ENCODE measurements at places on chromosomes 7 and 10.

- no peak for DNase-seq
Observed at GRCh38 chr7:127655720-127656119, 3.7 kb downstream of the SND1 start.

DNA sequence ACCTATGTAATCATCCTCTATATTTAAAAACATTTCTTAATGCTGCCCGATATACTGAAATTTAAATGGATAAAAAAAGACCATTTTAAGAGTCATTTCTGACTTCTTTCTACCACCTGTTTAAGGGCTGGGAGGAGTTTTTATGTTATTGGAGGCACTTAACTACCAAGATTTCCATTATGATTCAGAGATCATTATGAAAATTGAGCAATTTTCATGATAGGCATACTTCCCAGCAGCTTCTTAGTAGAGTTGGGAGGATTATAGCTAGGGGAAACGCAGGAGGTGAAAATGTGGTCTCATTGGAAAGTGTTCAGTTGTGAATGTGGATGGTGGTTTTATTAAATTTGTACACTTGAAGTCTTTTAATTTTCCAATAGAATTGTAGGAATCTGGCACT is 28.4 kb upstream of the FAM204A start:
- no peak for DNase-seq

DNA sequence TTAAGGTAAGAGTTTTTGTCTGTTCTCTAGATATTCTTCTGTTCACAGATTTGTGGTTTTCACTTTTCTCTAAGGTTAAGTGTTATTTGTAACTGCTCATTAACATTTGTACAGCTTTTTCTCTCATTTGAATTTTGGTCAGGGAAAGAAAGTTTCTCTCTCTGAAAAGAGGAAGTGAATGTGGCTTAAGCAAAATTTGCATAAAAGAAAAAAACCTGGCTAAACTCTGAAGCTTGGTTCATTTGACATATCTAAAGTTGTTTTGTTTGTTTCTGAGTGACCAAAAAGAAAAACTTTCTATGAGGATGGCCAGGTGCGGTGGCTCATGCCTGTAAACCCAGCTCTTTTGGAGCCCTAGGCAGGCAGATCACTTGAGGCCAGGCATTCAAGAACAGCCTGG is 22.0 kb upstream of the SLC26A4 start:
- DNase-seq, result no peak

GRCh38 chr10:112203328-112204076 is 19.9 kb upstream of the GPAM start:
- DNase-seq, result peak; percentile 47

- DNase-seq, result no peak
Observed at GRCh38 chr7:105202616-105203015, 186.1 kb downstream of the SRPK2 start.

DNA sequence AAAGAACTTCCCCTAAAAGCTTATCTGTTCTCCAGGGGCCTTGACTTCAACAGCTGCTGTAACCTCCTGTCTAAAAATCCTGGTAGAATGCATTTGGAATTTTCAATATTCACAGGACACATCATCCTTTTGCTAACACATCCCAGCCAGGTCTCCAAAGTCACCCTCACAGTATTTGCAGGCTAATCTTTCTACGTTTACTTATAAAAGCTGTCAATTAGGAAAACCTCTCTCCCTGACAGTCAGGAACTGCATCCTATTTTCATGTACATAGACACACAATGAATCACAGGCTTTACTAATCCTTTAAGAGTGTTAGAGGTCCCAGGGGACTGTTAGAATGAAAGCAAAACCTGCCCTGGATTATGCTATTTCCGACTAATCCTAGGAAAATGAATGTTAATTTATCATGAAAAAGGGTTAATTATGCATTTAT is 102.2 kb downstream of the GFRA1 start:
- DNase-seq, result peak; percentile 37

- DNase-seq, result no peak
Observed at GRCh38 chr10:71309919-71310318, 9.1 kb upstream of the SLC29A3 start.

- DNase-seq, result no peak
Observed at GRCh38 chr10:131691481-131692090, 209.2 kb upstream of the PPP2R2D start.

GRCh38 chr10:52216852-52217251 is 97.2 kb upstream of the DKK1 start:
- DNase-seq, result peak; percentile 51

DNA sequence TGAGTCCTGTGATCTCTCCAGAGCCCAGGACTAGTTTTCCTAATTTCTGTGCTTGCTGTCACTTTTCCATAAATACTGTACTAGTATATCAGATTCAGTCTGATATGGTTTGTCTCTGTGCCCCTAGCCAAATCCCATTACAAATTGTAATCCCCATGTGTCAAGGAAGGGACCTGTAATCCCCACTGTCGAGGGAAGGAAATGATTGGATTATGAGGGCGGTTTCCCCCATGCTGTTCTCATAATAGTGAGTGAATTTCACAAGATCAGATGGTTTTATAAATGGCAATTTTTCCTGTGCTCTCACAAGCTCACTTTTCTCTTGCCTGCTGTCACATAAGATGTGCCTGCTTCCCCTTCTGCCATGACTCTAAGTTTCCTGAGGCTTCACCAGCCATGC is 54.8 kb upstream of the IFRD1 start:
- DNase-seq, result no peak

GRCh38 chr10:101725296-101726114 is 30.5 kb upstream of the FBXW4 start:
- DNase-seq, result no peak

DNA sequence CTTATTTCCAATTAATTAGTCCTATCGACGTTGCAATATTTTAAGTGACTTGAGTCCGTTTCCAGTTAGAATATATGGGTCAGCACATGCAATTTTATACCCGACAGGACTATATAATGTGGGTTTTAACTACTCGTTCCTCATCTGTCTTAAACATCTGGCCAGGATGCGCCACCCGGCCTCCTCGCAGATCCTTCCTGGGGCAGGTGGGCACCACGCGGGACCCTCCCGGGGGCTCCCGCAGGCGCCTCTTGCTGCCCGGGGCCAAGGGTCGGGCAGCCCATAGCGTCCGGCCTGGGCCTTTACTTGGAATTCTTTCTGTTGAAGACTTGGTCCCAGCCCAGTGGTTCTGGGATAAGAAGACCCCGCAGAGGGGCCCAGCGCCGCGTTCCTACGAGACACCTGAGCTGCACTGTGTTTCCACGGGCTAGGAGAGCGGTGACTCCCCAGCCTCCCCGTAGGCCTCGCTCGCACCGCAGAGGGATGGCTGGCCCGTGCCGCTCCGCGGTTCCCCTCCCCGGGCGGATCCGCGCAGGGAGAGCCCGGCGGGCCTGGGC is 10.1 kb upstream of the MNX1 start:
- DNase-seq, result no peak

DNA sequence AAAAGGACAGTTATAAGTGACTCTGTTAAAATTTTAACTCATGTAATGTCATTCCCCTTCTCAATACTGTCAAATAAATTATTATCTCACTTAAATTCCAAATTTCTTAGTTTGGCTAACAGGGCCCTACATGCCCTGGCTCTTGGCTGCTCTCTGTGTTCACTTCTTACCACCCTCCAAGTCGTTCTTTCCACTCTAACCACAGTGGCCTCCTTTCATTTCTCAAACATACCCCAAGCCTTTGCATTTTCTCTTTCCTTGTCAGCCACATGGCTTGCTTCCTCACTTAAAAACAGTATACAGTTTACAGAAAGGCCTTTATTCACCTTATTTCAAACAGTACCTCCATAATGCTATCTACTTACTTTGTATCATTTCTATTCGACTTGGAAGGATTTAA is 737.1 kb upstream of the ZWINT start:
- no peak for DNase-seq

DNA sequence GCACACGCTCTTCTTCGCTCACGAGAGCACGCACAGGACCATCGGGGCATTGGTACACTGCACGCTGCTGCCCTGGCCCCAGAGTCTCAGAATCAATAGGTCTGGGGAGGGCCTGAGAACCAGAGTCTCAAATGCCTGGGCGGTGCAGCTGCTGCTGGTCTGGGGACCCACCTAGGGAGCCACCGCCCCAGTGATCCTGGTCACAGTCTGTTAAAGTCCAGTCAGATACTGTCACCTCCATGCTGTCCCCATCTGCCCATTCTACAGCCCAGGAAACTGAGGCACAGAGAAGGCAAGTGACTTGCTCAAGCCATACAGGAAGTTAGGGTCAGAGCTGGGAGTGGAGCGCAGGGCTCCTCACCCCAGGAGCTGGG is 38.0 kb downstream of the ZCCHC24 start:
- DNase-seq, result no peak

DNA sequence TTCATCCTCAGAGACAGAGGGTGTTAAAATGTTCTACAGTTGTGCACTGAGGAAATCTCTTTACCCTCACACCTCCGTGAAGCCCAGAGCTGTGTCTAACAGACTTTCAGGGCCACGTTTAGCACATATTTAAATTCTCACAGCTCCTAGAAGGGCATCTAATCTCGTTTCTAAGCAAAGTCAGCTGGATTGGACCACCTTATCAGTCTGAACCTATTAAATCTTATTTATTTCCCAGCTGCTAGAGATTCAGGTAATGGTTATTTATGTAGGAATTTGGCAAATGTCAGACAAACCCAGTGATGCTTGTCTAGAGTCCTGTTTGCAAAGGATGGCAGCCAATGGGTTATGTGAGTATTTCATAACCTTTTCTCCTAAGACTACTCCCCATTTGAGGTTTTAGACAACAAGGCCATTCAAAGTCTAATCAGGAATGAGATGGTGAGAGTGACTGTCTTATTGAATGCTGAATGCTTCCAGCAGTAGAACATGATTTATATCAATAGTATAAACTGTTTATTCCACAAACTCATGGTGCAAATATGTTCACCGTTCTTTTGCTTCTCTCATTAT is 54.8 kb upstream of the EXOC4 start:
- no peak for DNase-seq

GRCh38 chr10:15526754-15527153 is 155.7 kb upstream of the FAM171A1 start:
- no peak for DNase-seq

DNA sequence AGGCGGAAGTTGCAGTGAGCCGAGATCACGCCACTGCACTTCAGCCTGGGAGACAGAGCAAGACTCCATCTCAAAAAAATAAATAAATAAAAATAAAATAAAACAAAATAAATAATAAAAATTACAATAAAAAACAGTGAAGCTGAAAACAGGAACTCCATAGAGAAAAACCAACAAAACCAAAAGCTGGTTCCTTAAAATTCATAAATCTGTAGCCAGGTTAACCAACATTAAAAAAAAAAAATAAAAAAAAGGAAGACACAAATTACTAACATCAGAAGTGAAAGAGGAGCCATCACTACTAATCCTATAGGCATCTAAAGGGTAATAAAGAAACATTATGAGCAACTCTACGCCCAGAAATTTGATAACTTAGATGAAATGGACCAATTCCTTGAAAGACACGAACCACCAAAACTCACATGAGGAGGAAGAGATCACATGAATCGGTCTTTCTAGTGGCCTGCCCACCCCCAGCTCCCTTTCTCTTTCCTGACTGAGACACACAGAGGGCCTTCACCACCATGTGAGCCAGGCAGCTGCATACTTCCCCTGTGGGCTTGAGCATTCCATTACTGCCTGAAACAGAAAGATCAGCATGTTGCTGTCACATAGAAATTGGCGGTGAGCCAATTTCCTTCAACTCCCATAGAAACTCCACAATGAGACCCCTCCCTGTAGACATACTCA is 208.7 kb downstream of the MAD1L1 start:
- DNase-seq, result no peak

- no peak for DNase-seq
Observed at GRCh38 chr7:142883145-142883544, 2.4 kb downstream of the TRPV6 start.

GRCh38 chr10:70940834-70941568 is 52.6 kb upstream of the PCBD1 start:
- DNase-seq, result peak; percentile 48

- DNase-seq, result peak; percentile 46
Observed at GRCh38 chr7:143372070-143372469, 9.1 kb upstream of the ZYX start.

DNA sequence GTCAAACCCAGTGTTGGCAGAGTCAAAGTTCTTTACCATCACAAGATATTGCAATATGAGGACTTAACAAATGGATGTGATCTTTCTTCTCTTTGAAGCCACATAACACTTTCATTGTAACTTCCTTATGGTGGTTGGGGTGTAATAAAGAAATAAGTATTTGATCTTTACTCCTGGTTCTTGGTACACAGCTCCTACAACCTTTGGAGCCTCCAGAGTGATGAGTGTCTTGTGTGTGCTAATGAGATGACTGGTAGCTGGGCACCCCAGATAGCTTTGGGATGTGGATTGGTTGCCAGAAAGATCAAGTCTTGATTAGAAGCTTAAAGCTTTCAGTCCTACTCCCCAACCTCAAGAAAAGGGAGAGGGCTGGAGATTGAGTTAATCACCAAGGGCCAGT is 31.1 kb upstream of the YAE1 start:
- no peak for DNase-seq

DNA sequence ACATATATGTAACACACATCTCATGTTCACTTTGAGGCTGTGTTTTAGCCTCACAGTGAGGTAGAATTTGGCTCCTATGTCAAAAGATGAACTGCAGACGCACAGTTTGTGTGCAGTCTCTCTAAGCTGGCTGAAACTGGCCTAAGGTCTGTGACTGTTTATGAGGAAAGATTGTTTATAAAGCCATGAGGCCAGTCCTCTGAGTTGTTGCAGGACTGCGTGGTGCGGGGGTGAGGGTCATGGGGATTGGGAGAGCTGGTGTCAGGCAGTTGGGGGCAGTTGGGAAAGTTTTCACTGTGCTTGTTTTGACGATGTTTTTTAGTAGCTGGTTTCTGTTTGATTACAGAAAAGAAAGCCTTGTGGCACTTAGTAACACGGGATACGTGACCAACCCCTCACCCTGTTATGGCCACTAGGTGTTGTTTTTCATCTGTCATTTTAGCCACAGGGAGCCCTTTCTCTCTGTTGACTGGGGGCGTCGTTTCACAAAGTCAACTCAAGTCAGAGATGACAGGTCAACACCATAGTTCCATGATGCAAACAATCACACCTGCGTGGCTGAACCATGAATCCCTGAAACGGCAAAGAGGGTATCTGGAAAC is 310.9 kb downstream of the CCDC3 start:
- peak; percentile 41 for DNase-seq

DNA sequence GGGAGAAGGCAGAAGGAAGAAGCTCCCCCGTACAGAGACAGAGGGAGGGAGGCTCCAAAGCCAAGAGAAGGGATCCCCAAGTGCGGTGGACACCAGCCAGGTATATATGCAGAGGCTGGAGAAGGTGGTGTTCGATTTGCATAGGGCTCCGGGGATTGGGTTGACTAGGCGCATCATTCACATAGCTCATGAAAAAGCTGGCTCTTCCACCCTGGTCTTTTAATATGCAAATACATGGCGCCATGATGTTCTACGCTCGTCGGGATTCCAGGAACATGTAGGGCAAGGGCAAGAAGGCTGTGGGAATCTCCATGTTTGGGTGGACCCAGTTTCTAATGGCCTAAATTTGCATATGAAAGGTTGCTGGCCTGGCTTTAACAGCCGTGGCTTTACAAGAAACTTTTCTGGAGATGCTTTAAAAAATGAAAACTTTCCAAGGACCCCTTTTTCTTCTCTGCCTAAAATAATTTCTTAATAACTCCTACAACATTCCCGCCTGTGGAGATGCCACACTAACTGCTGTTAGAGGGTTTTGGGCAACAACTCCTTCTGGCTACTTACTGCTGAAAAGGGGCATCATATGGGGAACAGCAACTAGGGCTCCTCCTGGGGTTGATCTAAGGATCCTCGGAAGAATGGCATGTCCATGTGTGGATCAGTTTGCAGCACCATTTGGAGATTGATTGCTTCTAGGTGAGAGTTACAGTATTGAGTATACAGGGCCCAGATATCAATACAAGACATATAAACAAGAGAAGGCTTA is 28.3 kb downstream of the C1GALT1 start:
- no peak for DNase-seq

GRCh38 chr7:16063221-16063620 is 358.1 kb downstream of the CRPPA start:
- no peak for DNase-seq

Data from fibroblast of lung (primary cell).